ENCODE measurements at places on chromosomes 1 and 21. TPM values are rescaled to one million over a fixed set of nuclear protein-coding genes. Genes with fewer than 3 reads are reported as not detected.

C1QB gene
- 122 TPM for total RNA-seq

EVA1C gene
- 65.8 TPM for total RNA-seq

ATP5PF gene
- total RNA-seq = 83.6 TPM

MIXL1 gene
- not detected for total RNA-seq

CD1E gene
- total RNA-seq = not detected

AADACL4 gene
- not detected for total RNA-seq

C1orf116 gene
- 0.49 TPM for total RNA-seq

REN gene
- not detected for total RNA-seq

ETNK2 gene
- 13.7 TPM for total RNA-seq

SYT6 gene
- total RNA-seq = 0.40 TPM

FAM177B gene
- total RNA-seq = not detected

GRCh38 chr1:179984101-179984500, 29.5 kb downstream of the CEP350 start:
- DNase-seq = no peak

GRCh38 chr1:101291562-101292380, 55.0 kb downstream of the S1PR1 start:
- no peak for DNase-seq

DNA sequence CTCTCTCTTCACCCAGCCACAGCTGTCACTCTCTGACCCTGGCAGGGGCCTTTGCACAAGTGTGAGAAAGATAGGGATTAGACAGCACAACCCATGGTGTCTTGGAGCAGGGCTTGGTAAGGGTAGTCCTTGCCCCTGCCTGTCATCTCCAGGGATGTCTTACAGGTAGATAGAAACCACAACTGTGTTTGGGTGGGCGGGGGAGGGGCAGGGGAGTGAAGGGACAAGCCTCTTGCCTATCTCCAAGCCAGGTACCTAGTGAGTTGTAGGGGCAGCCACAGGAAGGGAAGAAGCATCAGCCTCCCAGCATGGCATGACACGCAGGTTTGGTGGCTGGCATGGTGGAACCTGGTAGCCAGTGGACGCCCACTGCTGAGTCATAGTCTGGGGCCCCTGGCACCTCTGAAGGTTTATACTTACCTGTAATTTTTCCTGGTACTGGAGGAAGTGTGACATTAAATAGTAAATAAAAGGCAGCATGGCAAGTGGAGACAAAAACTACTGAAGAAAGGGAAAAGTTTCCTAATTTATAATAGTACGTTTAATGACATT, 97.5 kb downstream of the CLEC20A start:
- no peak for DNase-seq

DNA sequence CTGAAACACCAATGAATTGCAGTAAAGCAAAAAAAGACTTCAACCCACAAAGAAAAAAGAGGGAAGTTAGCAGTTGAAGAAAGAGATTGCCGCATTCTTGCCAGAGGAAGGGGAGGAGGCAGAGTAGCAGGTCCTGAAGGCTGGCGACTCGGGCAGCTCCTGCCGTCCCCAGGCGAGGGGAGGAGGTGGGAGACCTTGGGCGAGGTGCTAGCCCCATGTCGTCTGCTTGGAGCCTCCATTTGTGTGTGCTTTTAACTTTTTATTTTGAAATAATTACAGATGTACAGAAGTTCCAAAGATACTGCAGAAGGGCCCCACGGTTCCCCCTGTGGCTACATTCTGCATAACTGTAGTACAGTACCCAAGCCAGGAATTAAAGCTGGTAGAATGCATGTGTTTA, 6.7 kb downstream of the TRPM2 start:
- no peak for DNase-seq

- no peak for DNase-seq
These were observed 619.0 kb downstream of the AJAP1 start for GRCh38 chr1:5273280-5274003.

- DNase-seq = no peak
These were observed 1329.6 kb downstream of the KCNT2 start for GRCh38 chr1:195278644-195279043.

GRCh38 chr1:157098519-157098918, 1.1 kb downstream of the ETV3L start:
- DNase-seq = no peak

- no peak for DNase-seq
These were observed 348.7 kb downstream of the PCP4 start for GRCh38 chr21:40215941-40216340.

GRCh38 chr21:35792569-35793305, 267.6 kb downstream of the SETD4 start:
- DNase-seq = no peak

DNA sequence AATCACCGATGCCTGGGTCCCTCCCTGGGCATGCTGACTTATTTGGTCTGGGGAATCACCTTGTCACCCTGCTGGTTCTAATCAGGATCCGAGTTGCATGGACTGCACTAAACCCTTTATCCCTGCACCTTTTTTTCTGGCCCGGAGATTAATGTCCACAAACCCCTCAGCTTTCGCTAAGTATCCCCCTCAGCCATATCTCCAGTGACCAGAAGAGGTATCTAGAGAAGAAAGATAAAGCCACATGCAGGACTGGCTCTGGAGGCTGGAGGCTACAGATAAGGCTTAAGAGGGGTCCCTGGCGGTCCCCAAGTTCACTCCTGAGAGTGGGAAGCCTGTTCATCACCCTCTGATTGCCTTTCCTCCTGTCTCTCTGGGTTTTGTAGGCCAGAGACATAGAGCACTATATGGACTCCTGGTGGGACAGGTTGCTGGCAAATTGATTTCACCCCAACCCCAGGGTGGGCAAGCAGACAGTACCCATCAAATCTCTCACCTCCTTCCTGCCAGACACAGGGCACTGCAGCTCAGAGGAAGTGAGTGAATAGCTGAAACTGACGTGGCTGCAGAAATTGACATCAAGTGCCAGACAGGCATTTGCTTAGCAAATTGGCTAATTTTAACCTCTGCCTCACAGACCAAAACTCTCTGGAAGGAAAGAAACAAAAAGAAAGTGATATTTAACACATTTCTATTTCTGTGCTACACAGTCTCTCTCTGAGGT, 38.8 kb downstream of the HMGB4 start:
- DNase-seq = no peak

DNA sequence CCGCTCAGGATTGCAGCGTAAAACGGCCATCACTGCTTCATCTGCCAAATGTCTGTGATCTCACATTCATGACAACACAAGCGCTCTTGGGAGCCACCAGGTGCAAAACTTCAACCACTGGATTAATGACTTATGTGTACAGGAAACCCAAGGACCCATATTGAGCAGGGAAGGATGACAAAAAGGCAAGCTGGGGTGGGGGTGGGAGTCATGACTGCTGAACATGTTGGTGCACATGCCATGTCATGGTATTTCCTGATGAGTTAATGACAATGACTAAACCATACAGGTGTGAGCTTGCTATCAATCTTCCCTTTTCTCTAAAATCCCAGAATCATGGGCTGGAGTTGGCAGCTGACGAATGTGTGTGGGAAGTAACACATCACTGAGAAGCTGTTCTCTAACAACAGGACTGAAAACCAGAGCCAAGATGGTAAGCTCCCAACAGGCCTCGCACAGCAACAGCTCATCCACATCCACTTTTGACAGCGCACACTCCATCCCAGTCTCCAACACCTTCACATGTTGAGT, 3.1 kb upstream of the SH2D5 start:
- peak; percentile 33 for DNase-seq

DNA sequence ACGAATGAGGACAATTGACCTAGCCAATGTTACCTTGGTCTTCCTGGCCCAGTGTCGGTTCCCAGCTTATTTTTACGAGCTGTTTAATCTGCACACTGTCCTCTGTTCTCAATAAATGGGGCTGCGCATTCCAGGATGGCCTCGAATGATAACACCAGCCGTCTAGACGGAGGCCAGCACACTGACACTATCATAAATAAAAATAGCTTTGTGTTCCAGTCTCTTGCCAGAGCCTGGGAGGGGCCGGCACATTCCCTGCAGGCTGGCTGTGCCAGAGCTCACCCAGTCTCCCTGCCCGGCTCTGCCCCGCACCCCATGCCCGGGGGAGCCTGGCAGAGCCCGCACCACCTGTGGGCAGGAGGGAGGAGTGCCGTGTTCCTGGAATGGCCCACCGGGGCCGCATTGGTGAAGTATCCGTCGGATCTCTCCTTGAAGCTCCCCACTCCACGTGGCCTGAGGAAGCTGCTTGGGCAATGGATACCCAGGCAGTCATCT, 92.1 kb downstream of the SPSB1 start:
- no peak for DNase-seq

GRCh38 chr1:158931055-158931737, at the start of gene PYHIN1:
TSS of gene PYHIN1 (plus strand) at chr1:158931552. CDS start at chr1:158936911, 5,359 bp downstream.
- DNase-seq = no peak

DNA sequence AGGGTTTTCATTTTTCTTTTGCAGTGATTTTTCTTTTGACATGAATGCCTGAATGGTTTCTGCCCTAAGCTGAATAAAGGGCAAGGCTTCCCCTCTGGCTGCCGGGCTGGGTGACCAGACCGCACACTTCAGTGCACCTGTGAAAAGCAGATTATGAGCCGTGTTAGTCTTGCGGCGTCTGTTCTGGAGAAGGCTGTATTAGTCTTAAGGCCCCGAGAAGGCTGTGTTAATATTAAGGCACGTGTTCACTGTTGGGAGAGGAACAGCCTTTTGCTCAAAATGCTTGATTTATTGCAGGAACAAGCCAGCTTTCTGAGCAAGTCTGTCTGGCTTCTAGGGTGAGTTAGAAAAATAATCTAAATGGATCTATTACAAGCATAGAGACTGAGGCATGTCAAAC, 54.7 kb upstream of the DNAH14 start:
- no peak for DNase-seq

DNA sequence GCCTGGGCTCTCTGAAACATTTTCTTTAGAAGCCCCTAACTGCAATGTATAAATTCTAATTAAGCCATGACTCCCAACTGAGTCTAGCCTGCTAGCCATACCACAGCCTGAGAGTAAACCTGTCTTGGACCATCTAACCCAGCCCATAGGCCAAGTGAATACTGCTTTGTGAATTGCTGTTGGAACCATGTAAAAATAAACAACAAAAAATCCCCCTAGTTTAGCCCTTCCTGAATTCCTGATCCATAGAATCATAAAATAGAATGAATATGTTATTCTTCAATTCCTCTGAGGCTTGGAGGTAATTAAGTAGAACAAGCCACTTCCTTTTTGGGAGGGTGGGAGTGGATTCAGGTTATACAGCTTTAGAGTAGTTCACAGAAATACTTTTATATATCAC, 1496.4 kb downstream of the MRPL39 start:
- DNase-seq = no peak

GRCh38 chr1:194293851-194294405, 1107.5 kb upstream of the B3GALT2 start:
- no peak for DNase-seq

GRCh38 chr21:44931137-44931500, 8.7 kb upstream of the SLX9 start:
- DNase-seq = no peak

- no peak for DNase-seq
These were observed 16.8 kb downstream of the FLG2 start for GRCh38 chr1:152343006-152343405.

DNA sequence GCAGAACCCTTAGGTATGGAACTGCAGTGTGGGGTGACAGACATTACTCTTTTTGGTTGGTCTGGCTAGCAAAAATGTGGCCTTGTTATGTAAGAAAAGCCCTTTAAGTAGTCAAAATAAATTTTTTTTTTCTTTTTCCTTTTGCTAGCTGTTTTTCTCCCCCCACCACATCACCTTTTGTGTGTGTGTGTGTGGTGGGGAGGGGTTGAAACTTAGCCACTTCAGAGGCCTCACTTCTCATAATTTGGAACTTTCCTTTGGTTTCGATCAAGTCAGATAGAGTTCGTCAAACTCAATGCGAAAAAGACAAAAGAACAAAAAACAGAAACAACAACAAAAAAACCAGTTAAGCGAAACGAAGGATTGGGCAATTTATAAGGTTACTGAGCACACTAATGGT, 1.9 kb upstream of the PRMT2 start:
- no peak for DNase-seq

DNA sequence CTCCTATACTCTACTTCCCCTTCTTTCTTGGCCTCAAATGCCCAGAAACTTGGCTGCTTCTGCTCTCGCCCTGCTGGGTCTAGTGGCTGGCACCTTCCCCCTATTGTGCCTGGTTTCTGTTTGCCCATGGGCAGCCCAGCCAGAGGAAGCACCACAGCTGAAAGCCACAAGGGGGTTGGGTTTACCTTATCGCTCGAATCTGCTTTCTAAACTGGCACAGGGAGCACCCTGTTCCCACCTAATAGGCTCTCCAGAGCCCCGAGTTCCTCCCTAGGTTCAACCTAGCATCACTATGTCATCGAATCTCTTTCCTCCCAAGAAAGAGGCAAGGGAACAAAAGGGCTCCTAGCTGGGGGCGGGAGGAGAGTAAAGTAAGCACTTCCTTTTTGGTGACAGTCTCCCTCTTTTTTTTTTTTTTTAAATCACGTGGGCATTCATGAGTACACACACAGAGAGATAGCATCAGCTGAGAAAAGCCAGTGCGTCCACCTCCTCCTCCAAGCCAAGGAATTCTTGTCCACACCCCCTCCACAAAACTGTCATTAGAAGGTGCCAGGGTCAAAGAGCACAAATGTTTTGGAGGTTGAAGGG, 72.8 kb downstream of the PLEKHA6 start:
- DNase-seq = no peak

DNA sequence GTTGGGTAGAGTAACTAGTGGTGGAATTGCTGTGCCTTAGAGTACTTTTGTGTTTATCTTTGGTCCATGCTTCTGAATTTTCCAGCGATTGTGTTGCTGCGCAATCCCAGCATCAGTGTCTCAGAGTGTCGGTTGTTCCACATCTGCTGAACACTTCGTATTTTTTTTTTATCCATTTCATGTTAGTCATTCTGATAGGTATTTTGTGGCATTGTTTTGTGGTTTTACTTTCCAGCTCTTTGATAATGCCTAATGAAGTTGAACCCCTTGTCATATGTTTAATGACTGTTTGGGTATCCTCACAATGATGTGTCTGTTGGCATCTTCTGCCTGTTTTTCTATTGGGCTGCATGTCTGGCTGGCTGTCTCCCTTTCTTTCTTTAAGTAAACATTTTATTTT, 13.6 kb downstream of the TUFT1 start:
- DNase-seq = no peak

DNA sequence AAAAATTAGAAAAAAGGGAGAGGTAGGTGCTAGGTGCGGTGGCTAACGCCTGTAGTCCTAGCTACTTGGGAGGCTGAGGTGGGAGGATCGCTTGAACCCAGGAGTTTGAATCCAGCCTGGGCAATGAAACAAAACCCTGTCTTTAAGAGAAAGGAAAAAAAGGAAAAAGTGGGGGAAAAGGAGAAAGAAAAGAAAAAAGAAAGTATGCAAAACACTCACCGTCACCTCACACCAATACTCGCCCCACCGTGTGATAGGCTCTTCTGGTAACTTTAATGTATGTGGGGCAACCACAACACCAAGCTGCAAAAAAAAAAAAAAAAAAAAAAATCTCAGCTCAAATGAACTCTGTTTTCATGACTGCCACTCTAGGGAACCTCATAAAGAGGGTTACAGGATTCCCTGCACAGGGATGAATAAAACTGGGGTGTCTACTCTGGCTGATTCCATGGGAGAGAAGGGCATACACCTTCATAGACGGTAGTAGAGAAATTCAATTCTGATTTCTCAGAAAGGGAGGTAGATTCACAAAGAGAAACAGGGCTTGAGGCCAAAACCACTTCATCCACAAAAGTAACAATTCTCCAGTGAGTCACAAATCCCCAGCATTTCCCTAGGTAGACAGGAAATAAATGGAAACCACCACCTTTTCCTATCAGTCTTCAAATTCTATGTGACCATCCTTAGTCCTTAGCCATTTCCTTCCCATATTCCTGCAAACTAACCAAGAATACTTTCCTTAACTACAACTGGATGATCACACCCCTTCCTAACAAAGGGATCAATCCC, 2.5 kb downstream of the MRPL9 start:
- DNase-seq = no peak
